ENCODE measurements at places on chromosomes 5 and 9.

DNA sequence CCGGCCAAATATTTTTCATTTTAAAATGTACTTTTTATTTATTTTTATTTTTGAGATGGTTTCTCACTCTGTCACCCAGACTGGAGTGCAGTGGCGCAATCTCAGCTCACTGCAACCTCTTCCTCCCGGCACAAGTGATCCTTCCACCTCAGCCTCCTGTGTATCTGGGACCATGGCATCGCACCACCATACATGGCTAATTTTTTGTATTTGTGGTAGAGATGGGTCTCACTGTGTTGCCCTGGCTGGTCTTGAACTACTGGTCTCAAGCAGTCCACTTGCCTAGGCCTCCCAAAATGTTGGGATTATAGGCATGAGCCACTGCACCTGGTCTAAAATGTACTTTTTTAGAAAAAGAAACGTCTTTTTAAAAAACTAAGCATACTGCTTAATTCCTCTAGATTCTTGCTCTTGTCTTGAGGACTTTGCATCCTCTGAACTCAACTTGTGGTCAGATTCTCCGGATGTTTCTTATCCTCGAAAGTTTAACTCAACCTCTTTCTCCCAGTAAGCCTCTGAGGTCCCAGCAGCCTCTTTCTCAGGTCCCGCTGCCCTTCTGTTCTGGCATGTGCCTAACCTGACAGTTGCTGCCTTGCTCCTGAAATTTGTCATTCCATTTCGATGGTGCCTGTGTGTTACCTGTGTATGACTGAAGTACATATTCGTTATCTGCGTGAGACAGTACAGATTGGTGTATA, 63.0 kb downstream of the TRIO start:
- no peak for DNase-seq

GRCh38 chr5:33892620-33893137, 889 bp upstream of the ADAMTS12 start:
- no peak for DNase-seq

DNA sequence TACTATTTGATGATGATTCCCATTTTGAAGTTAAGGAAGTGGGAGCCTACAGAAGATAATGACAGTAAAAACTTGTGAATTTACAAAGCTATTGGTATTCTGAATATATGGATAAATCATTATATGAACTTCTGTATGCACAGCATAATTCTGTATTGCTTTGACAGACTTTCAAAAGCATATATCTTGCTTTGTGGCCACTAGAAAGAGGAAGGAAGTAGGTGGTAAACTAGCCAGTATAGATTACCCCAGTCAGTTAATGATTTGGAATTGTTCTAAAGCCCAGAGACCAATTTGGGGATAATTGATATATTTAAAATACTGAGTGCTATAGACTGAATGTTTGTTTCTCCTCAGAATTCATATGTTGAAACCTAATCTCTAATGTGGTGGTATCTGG, 53.0 kb downstream of the NR2F1 start:
- no peak for DNase-seq

GRCh38 chr9:98037357-98037756, 19.2 kb upstream of the NANS start:
- no peak for DNase-seq

DNA sequence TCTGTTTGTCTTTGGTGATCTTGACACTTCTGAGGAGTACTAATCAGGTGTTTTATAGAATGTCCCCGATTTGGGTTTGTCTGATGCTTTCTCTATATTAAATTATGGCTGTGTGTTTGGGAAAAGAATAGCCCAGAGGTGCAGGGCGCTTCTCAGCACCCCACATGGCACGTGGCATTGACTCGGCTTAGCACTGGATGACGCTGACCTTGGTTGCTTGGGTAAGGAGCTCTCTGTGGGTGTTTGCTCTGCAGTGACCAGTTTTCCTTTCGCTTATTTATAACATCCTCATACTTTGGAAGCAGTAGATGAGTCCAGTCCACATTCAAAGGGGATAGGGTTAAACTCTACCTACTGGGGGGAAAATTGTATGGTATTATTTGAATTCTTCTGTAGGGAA, 12.5 kb upstream of the FAM120AOS start:
- DNase-seq = no peak

GRCh38 chr9:130039528-130040147, 3.4 kb downstream of the FNBP1 start:
- no peak for DNase-seq

GRCh38 chr5:93582677-93583438, at the start of gene NR2F1:
NR2F1 (plus strand) TSS chr5:93583222; CDS start chr5:93585024, 1,802 bp downstream.
- DNase-seq = peak; percentile 99

- DNase-seq = no peak
Measured at GRCh38 chr9:106879439-106879882, 16.5 kb downstream of the ZNF462 start.

DNA sequence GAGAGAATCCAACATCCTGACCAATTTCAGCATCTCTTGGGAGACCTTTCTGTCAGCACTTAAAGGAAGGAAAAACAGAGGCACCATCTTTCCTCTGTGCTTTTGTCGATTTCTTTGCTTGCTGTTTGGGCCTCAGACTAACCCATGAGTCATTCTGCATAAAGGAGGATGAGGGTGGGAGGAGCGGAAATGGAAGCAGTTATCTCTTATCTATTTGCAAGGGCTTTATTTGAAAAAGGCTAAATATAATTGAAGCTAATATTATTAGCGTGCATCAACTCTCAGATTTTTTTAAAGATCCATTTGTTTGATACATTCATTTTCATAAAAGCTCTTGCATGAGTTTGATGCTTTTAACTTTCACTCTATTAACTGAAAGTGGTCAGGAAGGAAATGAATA, 72.9 kb downstream of the ZNF622 start:
- DNase-seq = no peak

- no peak for DNase-seq
Measured at GRCh38 chr5:178462076-178462475, 128.1 kb downstream of the COL23A1 start.

DNA sequence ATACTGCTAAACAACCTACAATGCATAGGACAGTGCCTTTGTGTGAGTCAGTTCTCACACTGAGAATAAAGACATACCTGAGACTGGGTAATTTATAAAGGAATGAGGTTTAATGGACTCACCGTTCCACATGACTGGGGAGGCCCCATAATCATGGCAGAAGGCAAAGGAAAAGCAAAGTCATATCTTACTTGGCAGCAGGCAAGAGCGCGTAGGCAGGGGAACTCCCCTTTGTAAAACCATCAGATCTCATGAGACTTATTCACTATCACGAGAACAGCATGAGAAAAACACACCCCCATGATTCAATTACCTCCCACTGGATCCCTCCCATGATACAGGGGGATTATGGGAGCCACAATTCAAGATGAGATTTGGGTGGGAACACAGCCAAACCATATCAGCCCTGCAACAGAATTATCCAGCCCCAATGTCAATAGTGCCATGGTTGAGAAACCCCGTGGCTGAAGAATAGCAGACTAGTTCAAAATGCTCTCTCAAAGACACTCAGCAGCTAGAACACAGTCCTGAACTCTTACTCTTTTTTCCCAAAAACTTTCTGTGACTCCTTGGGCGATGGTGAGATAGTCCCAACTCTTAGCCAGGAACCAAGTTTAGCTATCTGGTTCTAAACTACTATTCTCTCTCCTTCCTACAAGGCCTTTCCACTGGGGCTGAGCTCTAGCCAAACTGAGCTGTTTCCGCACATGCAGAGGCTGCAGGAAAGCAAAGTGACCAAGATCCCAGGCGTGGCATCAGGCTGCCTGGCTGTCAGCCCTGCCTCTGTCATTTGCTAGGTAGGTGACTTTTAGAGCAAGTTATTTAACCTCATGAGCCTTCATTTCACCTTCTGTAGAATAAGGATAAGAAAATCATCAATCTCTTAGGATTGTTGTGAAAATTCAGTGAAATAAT, 21.7 kb downstream of the FAT2 start:
- no peak for DNase-seq

GRCh38 chr5:74301576-74301975, 339.0 kb downstream of the ENC1 start:
- DNase-seq = no peak

GRCh38 chr5:138654281-138654867, 79.2 kb upstream of the HSPA9 start:
- DNase-seq = no peak

DNA sequence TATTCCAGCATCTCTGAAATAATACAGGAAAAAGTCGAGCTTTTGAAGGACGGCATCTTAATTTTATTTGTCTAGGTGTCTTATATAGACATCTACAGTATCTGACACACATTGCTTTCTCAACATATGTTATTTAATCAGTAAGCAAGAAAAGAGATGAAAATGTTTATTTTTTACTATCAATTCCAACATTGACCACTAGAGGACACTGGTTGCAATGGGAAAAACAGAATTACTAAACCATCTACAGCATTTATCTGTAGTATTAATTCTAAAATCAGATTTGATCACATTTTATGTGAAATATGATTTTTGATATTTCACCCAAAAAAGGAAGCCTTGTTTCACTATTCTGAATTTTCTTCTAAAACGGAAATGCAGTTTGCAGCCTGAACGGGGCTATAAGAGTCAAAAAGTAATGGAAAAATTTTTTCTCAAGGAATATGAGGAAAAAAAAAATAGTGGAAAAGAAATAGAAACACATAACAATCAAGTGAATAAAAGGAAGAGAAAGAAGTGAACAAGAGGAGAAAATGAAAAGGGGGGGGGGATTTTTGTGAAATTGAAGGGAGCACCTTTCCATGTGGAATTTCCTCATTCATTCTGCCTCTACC, 98.6 kb downstream of the OSTF1 start:
- DNase-seq = no peak

DNA sequence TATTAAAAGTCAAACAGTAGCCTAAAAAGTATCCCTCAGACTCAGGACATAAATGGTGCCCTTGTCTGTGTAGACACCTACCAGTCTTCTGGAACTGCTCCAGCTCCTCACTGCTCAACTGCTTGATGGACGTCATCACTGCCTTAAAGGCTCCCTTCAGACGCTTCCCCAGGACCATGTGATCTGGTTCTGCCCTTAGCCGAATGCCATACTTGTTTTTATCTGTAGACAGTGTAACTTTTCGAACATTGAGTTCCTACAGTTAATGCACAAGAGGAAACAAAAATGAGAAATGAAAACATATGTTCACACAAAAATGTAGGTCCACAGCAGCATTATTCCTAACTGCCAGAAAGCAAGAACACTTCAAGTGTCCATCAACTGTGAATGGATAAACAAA, 46.2 kb downstream of the IARS1 start:
- DNase-seq = no peak

DNA sequence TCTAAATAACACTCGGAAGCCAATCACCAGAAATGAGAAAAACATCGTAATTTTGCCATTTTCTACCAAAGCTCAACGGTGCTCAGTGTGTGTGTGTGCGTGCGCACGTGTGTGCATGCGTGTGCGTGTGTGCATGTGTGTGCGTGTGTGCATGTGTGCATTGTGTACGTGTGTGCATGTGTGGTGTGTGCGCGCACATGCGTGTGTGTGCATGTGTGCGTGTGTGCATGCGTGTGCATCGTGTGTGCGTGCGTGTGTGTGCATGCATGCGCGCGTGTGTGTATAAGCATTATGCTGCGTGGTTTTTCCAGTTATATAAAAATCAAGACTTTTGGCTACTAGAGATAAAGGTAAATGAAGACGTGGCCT, 165.0 kb downstream of the DAB2IP start:
- no peak for DNase-seq

- DNase-seq = no peak
Measured at GRCh38 chr5:92907938-92908606, 672.9 kb downstream of the NR2F1-AS1 start.

DNA sequence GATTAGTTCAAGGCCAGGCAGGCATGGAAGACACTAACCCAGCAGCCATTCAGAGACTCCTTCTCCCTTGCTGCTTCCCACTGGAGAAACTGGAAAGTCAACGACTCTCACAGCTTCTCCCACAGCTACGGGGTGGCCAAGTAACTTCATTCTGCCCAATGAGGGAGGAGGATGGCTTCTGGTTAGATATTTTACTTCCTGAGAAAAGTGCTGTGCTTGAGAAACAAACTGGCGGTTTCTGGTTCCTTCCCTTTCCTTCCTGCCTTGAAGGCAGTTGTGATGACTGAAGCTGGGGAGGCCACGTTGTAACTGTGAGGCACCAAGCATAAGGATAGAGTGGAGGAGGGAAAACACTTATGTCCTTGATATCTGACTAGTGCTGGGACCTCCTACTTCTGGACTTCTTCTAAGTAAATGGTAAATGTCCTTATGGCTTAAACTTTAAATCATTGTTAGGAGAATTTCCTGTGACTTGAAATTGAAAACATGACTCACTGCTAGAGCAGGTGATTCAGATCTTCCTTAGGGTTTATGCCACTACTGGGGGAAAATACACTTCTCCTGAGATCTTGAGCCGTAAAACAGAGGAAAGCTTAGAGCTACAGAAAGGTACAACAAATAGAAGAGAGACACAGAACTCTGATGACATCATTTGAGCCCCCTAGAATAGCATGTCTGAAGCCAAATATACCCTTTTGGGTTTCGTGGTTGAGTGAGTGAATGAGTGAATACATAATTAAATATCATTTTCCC, 3.1 kb upstream of the GNPDA1 start:
- DNase-seq = no peak

DNA sequence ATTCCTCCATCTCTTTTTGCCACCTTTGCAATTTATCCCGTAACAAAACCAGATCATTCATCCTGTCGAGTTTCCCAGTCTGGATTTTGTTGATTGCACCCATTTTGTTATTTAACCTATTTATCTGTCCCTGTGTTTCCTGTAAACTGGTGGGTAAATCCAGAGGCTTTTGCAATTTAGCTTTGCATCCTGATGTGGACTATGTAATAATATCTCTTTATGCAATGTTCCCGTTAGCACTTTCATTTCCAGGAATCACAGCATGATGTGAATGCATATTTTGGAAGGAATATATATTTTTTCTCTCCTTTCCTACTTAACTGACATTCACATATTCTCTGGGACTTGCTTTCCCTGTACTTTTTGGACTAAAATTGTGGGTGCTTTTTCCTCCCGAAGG, 240.3 kb upstream of the GAS1 start:
- DNase-seq = no peak

- DNase-seq = no peak
Measured at GRCh38 chr5:115542086-115542485, 2.5 kb downstream of the FEM1C start.

DNA sequence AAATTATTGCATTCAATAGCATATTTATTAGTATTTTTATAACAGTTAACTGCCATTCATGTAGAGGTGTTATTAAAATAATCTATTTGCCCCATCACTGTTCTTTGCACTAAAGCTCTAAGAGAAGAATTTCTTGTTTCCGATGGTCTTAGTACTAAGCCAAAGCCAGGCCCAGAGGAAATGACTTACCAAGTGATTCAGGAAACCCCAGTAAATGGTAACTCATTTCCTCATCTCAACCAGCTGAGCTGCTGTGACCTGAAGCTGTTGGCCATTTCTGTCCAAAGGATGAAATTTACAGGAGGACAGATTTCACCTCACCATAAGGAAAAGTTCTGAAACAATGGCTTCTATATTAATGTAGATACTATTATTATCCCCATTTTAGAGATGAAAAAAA, 117.0 kb downstream of the PIK3R1 start:
- no peak for DNase-seq
